Stimulated activated CD8-positive, alpha-beta memory T cell treated with anti-CD3 and anti-CD28 coated beads, Interleukin-7, amount 100 ng/mL, for 48 hours (primary cell): ENCODE measurements at places on chromosomes 5 and 9.

- no peak for DNase-seq
Measured at GRCh38 chr5:54309691-54310432, 511 bp downstream of the ARL15 start.

DNA sequence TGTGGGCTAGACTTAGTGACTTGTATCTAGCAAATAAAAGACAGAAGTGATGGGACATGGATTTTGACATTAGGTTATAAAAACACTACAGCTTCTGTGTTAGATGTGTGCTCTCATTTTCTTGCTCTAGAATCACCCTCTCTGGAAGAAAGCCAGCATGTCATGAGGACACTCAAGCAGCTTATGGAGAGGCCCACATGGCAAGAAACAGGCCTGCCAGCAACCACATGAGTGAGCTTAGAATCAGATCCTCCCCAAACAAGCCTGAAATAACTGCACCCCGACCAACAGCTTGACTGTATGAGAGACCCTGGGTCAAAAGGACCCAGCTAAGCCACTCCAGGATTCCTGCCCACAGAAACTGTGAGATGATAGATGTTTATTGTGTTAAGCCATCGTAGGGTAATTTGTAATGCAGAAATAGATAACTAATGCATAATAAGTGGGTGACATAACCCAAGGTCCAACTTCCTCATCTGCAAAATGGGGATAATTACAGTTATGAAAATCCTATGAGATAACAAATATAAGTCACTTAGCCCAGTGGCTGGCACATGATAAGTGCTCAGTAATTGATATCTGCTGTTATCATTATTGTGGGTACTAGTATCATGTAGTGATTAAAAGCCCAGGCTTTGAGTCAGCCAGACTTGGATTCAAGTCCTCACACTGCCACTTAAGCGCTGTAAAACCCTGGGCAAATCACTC is 86.5 kb downstream of the KLHL3 start:
- DNase-seq: no peak

GRCh38 chr9:17862101-17862500 is 283.2 kb downstream of the SH3GL2 start:
- DNase-seq: no peak

DNA sequence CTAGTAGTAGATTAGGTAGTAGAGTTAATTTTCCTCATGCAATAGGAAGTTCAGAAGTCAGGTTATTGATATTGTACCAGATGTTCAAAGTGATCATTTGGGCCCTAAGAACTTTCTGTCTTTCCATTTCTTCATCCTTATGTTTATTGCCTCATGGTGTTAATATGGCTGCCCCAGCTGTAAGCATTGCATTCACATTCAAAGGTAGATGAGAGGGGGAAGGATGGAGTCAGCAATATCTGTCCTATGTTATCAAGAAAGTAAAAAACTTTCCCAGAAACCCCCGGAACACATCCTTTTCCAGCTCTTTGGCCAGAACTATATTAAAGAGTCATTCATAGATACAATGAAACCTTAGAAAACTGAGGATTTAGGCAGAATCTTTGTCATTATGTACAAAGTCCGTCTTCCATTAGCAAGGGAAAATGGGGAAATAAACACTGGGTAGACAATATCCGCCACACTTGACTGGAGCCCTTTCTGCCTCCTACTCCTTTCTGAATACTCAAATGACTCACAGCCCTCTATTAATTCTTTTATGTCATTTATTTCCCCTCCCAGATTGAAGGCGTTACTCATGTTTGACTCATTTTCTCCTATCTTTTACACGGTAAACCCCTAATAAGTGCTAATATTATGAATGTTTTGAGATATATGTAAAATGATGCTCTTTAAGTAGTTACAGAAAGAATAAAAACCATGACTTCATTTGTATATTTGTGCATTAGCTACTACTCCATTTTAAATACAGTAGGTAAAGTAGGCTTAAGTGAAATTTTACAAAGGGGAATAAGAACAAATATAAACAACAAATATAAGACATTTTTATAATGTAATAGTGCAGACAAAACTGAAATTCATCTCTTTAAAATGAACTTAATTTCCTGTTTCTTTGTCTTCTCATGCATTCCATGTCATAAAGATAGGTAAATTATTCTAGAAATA is 127.6 kb downstream of the SLF1 start:
- DNase-seq: no peak

- no peak for DNase-seq
Measured at GRCh38 chr9:127140181-127140580, 17.7 kb upstream of the ANGPTL2 start.

GRCh38 chr5:103356350-103357091 is 98.0 kb downstream of the MACIR start:
- no peak for DNase-seq

GRCh38 chr5:123664961-123665360 is 153.0 kb downstream of the CSNK1G3 start:
- no peak for DNase-seq

- no peak for DNase-seq
Measured at GRCh38 chr9:111501648-111502047, 17.5 kb upstream of the ECPAS start.

DNA sequence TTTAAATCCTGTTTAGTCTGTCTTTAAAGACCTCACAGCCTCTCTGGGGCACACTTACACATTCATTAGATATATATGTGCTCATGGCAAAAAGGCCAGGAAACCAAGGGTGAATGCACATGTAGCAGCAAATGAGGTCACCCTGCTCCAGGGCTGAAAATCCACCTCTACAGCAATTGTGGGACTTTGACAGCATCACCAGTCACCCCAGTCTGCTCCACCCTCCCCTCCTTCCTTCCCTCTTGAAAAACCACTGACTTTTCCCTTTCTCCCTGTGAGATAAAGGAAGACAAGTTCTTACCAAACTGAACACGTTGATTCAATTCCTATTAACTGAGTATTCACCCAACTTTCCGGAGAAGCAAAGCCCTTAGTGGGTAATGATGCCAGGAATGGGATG is 15.2 kb upstream of the SH3RF2 start:
- no peak for DNase-seq
